ENCODE measurements at places on chromosomes 2 and 18.
A peak's percentile ranks its signal among the peaks of the same experiment; 100 is the strongest.

- H3K27ac ChIP-seq: no peak overlapping the region
- no peak for DNase-seq
- no peaks in the 10 kb centered on the region for H3K4me1 ChIP-seq
- H3K36me3 ChIP-seq: no peaks in the 10 kb centered on the region
- H3K4me3 ChIP-seq: no peak overlapping the region
These were observed 318.9 kb downstream of the NCKAP5 start for GRCh38 chr2:133249362-133249761.

DNA sequence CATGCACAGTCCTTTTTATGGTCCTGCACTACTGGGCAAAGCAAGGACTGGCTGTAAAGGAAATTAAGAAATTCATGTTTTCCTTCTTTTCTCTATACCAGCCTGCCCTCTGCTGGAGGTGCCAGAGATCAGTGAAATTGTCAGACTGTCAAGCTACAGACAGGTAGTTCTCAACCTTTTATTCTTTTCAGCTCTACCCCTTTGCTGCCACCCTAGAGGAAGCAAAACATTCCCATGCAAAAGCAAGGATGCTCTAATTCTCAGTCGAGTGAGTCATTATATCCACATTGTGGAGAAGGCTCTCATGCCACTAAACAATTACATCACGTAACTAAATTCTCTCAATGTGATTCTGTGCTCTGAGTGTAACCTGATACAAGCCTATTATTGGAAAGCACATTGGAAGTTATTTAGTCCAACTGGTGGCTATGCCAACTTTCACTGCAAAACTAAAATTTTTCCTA is 25.0 kb upstream of the RAPGEF4 start:
- H3K4me3 ChIP-seq: no peak overlapping the region
- H3K4me1 ChIP-seq: no peaks in the 10 kb centered on the region
- no peaks in the 10 kb centered on the region for H3K36me3 ChIP-seq

- H3K4me1 ChIP-seq: no peaks in the 10 kb centered on the region
- no peak overlapping the region for H3K4me3 ChIP-seq
- H3K36me3 ChIP-seq: no peaks in the 10 kb centered on the region
- no peak overlapping the region for H3K27ac ChIP-seq
These were observed 84.2 kb downstream of the DTNA start for GRCh38 chr18:34794348-34794747.

DNA sequence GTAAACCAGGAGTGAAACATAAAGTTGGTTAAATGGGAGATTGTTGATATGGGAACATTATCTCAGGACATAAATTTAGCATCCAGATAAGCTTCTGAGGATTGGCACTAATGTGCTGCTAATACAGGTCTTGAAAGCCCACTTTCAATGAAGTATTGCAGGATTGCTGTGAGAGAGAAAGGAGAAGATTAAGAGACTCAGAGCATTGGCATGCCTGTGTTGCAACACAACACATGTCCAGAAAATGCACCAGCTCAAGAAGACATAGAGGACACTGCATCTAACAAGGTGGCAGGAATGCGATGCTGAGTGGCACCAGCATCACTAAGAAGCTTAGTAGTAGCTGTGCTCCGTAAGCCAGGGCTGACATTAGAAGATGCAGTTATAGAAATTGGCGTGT is 728.9 kb downstream of the SUCLG1 start:
- H3K4me3 ChIP-seq: no peak overlapping the region
- no peaks in the 10 kb centered on the region for H3K27me3 ChIP-seq

DNA sequence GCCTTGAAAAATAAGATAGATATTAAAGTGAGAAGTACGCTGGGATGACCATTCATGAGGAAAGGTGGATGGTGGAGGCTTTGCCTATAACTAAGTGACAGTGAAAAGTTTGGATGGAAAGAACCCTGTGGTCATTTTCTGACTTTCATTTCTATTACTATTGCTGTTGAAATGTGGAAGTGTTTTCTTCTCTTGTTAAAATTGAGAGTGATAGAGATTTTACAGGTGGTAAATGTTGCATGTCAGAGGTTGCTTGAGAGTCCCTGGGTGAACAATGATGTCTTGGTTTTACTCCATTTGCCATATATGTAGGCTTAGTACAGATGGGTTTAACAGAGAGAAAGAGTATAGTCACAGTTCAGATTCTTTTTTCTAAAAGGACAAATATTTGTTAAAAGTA is 18.4 kb downstream of the NCOA1 start:
- no peaks in the 10 kb centered on the region for H3K36me3 ChIP-seq
- H3K4me1 ChIP-seq: peaks cover 73% of the 10 kb centered on the region
- DNase-seq: no peak
- peak overlapping the region; percentile 35 for H3K4me3 ChIP-seq

GRCh38 chr2:96699021-96699420 is 40.8 kb downstream of the LMAN2L start:
- no peaks in the 10 kb centered on the region for H3K4me1 ChIP-seq
- DNase-seq: peak; percentile 28
- H3K36me3 ChIP-seq: no peaks in the 10 kb centered on the region
- H3K27me3 ChIP-seq: no peaks in the 10 kb centered on the region

DNA sequence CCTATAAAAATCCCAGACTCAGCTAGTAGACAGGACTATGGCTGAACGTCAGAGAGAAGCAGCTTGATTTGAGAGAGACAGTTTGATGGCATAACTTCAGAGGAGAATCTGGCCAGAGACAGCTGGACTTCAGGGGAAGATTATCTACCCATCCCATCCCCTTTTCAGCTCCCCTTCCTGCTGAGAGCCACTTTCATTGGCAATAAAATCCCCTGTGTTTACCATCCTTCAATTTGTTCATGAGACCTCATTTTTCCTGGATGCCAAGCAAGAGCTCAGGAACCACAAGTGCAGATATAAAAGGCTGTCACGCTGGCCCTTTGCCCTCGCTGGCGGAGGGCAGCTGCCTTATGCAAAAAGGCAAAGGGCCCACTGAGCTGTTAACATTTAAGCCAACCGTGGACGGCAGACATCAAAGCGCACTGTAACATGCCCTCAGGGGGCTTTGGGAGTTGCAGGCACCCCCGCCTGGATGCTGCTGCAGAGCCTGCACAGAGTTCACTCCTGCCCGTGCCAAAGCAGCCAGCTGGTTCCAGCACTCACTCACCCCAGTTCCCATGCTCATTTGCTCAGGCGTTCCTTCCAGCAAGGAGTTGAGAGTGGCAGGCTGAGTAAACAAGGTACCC is 164.3 kb upstream of the PGAP1 start:
- peaks cover 17% of the 10 kb centered on the region for H3K4me1 ChIP-seq
- DNase-seq: no peak
- peaks cover 34% of the 10 kb centered on the region for H3K36me3 ChIP-seq
- H3K27ac ChIP-seq: no peak overlapping the region
- no peak overlapping the region for H3K4me3 ChIP-seq
- H3K27me3 ChIP-seq: no peaks in the 10 kb centered on the region

GRCh38 chr2:172484706-172485105 is 57.3 kb downstream of the ITGA6 start:
- H3K27ac ChIP-seq: no peak overlapping the region
- H3K27me3 ChIP-seq: no peaks in the 10 kb centered on the region
- DNase-seq: no peak
- H3K4me1 ChIP-seq: peaks cover 7% of the 10 kb centered on the region
- no peaks in the 10 kb centered on the region for H3K36me3 ChIP-seq
- H3K4me3 ChIP-seq: no peak overlapping the region

DNA sequence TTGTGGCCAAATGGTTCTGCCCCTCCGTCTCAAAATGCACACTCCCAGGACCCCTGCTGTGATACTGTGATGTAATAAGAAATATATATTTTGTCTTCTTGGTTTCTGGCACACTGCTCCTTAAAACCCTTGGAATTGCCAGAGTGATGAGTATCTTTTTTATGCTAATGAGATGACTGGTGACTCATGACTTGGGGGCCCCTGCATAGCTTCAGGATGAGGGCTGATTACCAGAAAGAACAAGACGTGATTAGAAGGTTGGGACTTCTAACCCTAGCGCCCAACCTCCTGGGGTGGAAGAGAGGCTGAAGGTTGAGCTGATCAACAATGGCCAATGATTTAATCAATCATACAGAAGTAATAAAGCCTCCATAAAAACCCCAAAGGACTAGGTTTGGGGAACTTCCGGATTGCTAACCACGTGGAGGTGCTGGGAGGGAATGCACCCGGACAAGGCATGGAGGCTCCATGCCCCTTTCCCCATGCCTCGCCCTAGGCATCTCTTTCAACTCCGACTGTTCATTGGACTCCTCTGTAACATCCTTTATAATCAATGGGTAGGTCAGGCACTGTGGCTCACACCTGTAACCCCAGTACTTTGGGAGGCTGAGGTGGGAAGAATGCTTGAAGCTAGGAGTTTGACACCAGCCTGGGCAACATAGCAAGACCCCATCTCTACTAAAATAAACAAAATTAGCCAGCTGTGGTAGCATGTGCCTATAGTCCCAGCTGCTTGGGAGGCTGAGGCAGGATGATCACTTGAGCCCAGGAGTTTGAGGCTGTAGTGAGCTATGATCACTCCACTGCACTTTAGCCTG is 89.1 kb downstream of the HS1BP3 start:
- H3K27me3 ChIP-seq: peaks cover 9% of the 10 kb centered on the region
- H3K27ac ChIP-seq: no peak overlapping the region
- no peaks in the 10 kb centered on the region for H3K4me1 ChIP-seq
- DNase-seq: no peak
- H3K36me3 ChIP-seq: no peaks in the 10 kb centered on the region

- no peak overlapping the region for H3K27ac ChIP-seq
- no peak for DNase-seq
- H3K36me3 ChIP-seq: no peaks in the 10 kb centered on the region
- H3K27me3 ChIP-seq: no peaks in the 10 kb centered on the region
These were observed 29.1 kb upstream of the ZC3H15 start for GRCh38 chr2:186456941-186457340.

- no peaks in the 10 kb centered on the region for H3K36me3 ChIP-seq
- no peak overlapping the region for H3K4me3 ChIP-seq
- H3K27ac ChIP-seq: no peak overlapping the region
- H3K4me1 ChIP-seq: no peaks in the 10 kb centered on the region
- no peak for DNase-seq
These were observed 206.2 kb upstream of the COPS8 start for GRCh38 chr2:236879416-236879963.

GRCh38 chr2:27092696-27093429 is 6.3 kb downstream of the KHK start:
- DNase-seq: no peak
- H3K4me1 ChIP-seq: no peaks in the 10 kb centered on the region
- H3K4me3 ChIP-seq: no peak overlapping the region
- no peaks in the 10 kb centered on the region for H3K27me3 ChIP-seq

DNA sequence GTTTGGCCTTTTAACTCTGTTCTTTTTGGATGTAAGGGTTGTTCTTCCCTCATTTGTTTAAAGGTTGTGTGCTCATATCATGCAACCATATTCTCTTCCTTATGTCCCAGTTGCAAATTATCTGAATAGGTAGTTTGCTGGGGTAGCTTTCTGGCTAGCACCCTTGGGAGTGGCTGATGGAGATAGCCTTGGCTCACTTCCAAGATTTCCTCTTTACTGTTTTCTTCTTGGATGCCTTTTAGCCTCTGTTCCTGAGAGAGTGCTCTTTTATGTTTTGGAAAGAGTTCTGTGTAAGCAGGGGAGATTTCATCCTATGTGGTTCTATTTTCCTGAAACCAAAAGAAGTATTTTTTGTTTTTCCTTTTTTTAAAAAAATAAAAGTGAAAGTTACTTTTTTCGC is 25.4 kb downstream of the USP14 start:
- no peak for DNase-seq
- H3K27me3 ChIP-seq: no peaks in the 10 kb centered on the region
- H3K4me1 ChIP-seq: peaks cover 4% of the 10 kb centered on the region
- H3K27ac ChIP-seq: no peak overlapping the region

DNA sequence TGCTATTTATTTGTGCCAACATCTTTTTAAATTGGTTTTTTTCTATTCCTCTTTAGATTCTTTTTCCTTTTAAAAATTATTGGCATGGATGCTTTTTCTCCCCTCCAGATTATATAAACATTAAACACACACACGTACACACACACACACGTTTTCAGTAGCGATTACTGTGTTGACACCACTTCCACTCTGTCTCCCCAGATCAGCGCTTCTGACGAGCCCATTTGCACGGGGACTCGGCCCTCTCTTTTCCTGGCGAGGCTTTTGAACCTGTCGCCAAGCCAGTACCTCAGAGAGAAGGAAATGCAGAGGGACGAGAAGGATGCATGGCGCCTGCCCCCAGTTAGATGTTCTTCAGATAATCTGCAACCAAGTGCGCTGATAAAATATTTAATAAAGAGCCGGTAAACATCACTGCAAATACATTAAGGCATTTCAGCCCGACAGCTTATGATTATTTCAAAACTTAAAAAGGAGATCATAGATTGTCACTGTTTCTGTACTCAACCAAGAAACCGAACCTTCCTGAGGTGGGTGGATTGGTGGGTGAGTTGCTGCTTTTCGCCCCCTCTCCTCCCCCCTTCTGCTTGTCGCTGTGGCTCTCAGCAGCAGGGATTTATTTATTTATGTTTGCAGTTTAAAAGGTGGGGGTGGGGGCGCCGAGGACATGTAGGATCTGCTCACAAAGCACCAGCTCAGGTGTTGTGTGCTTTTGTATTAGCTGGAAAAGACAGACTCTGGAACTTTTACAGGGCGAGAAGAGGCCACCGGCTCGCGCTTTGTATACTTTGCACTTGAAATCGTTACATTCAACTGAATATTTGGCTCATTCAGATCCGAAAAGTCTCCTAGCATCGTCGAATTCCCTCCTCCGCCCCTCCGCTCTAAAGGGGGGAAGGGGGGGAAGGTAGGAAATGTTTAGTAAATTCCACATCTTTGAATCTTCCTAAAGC is 787 bp upstream of the TBR1 start:
- H3K27me3 ChIP-seq: peaks cover 45% of the 10 kb centered on the region
- DNase-seq: no peak
- peaks cover 41% of the 10 kb centered on the region for H3K4me1 ChIP-seq
- H3K4me3 ChIP-seq: peak overlapping the region; percentile 86

GRCh38 chr2:68512326-68512725 is 44.9 kb downstream of the APLF start:
- no peak overlapping the region for H3K4me3 ChIP-seq
- DNase-seq: no peak
- no peaks in the 10 kb centered on the region for H3K36me3 ChIP-seq
- no peaks in the 10 kb centered on the region for H3K4me1 ChIP-seq
- no peak overlapping the region for H3K27ac ChIP-seq
- no peaks in the 10 kb centered on the region for H3K27me3 ChIP-seq

DNA sequence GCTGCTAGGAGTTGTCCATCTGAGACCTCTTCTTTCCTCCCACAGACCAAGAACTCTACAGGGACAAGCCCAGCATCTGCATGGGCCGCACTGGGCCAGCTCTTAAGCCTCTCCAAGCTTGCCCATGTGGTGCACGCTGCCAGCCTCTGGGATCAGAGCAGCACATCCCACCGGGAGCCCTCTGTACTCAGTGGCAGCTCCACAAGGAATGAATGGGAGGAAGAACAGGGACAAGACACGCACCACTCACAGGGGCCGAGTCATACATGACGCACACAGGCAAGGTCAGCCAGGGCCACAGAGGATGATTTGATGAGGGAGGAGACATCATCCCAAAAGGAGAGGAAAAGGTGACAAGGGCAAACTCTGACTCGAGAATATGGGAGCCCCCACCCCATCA is 268.3 kb downstream of the KLHL29 start:
- peaks cover 2% of the 10 kb centered on the region for H3K4me1 ChIP-seq
- no peak overlapping the region for H3K27ac ChIP-seq
- no peak overlapping the region for H3K4me3 ChIP-seq
- no peak for DNase-seq
- no peaks in the 10 kb centered on the region for H3K36me3 ChIP-seq

Measured in natural killer cell treated with Interleukin-12 subunit alpha and Interleukin-12 subunit beta and Interleukin-15 and Interleukin-18, amount 100 ng/mL, for 72 hours (primary cell).